ENCODE measurements at places on chromosomes 4 and X.

DNA sequence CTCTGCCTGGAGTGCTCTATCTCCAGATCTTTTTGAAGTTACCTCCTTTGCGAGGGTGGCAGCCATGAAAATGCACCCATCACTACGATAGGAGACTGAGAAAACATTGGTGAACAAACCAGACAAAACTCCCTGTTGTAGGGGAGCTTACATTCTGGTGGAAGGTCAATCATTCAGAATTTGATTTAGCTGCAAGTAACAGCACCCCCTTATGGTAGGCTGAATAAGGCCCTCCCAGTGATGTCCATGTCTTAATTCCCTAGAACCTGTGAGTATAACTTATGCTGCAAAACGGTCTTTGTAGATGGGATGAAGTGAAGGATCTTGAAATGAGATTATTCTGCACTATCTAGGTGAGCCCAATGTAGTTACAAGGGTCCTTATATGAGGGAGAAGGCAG is 5.6 kb upstream of the TEC start:
- DNase-seq = no peak

DNA sequence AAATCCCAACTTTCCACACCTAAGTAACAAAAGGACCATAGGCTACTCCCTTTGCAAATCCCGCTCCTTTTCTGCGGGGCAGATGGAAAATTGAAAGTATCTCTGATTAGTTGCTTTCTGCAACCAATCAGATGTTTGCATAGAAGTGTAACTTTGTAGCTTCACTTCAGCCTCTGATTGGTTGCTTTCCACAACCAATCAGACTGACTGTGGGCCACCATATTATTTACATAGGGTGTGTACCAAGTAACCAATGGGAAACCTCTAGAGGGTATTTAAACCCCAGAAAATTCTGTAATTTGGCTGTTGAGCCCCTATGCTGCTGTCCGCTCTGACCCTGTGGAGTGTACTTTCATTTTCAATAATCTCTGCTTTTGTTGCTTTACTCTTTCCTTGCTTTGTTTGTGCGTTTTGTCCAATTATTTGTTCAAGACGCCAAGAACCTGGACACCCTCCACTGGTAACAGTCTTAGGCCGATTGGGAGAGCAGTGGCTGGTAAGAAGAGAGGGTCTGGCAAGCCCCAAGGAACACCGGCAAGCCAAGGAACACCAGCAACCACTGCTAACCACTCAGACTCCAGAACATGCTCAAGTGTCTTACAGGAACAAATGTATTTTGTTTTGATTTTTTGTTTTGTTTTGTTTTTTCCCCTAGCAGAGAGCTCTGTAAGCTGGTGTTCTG is 125.5 kb upstream of the MAP3K15 start:
- no peak for DNase-seq

DNA sequence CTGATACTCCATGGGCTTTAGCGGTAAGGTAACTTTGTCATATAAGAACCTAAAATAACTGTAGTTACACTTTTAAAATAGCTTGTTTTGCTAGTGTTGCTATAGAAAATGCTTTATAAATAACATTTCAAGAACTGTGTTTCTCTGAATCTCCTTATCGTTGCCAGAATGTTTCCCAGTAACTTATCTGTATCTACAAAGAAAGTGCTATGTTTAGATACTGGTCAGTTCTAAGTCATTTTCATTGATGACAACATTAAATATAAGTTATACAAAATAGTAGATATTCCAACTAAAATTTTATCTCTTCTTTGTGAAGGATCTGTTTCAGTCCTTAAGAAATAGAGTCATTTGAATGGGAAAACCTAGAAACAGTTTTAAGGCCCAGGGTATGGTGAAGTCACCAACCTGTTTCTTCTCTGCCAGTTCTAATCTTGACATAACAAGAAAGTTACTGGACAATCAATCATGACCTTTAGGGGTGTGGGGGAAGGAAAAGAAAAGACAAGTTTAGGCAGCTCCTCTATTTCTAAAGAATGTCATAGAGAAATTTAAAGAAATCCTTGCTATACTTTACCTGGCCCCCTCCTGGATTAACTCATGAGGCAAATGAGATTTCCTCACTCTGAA is 425.9 kb downstream of the RPA4 start:
- DNase-seq = no peak

- peak; percentile 44 for DNase-seq
These were observed 75.1 kb upstream of the USP9X start for GRCh38 chrX:41009850-41010846.

GRCh38 chr4:10960389-10960788 is 275.8 kb upstream of the CLNK start:
- DNase-seq = no peak

GRCh38 chrX:20522420-20522819 is 255.7 kb upstream of the RPS6KA3 start:
- no peak for DNase-seq

DNA sequence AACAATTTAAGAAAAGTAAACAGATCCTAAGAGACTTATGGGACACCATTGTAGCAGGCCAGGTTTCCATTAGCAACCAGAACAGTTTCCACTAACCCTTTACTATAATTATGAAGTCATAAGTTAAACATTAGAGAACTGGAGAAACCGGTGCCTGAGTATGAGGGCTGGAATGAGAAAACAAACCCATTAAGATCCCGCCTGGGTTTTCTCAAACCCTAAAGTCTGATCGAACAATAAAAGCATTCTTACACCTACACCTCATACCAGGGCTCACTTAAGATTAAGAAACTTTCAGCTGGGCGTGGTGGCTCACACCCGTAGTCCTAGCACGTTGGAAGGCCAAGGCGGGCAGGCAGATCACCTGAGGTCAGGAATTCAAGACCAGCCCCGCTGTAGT is 13.7 kb upstream of the DHX15 start:
- DNase-seq = no peak

GRCh38 chrX:11628399-11628798 is 37.3 kb downstream of the ARHGAP6 start:
- no peak for DNase-seq

- no peak for DNase-seq
These were observed 17.8 kb downstream of the ZNF185 start for GRCh38 chrX:152915541-152916241.

DNA sequence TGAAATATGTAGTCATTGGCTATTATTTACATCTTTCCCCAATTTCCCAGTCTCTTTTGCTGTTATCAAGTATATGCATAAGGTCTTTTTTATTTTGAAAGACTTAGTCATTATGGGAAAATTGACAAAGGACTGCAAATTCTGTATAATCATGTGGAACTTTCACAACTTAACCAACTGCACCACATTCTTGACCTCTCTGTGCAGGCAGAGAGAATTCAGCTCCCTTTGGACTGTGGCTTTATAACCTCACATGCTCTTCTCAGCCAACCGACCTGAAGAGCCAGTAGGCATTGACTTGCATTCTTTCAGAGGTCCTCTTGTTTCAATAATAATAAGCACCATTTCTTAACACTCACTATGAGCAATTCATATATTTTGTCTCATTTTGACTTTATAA is 66.9 kb downstream of the ANXA3 start:
- no peak for DNase-seq

GRCh38 chr4:54657551-54658251 is at the start of gene KIT:
Gene KIT (plus strand): TSS chr4:54657957. CDS start chr4:54658015, 58 bp downstream.
- DNase-seq = no peak

DNA sequence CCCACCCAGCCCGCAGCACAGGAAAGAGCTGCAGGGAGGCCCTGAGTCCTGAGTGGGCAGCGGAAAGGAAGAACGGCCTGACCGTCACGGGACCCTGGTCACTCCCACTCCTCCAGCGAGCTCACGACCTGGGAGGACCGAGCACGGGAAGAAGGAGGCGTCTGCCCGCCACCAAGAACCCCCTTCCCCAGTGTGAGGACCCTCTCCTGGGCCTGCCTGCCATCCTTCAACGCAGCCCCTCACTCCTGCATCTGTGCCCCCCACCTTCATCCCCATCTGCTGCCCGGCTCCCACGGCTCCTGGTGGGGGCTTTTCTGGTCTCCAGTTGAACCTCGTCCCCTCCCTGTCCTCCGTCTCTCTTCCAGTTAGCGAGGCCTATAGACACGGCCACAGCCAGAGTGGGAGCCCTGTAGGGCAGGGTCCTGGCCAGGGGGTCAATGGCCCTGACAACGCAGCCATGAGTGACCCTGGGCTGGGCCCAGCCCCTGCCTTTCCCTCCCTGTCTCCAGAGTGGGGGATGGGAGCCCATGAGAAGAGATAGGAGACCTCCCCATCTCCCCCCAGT is 41.3 kb upstream of the MXD4 start:
- no peak for DNase-seq

DNA sequence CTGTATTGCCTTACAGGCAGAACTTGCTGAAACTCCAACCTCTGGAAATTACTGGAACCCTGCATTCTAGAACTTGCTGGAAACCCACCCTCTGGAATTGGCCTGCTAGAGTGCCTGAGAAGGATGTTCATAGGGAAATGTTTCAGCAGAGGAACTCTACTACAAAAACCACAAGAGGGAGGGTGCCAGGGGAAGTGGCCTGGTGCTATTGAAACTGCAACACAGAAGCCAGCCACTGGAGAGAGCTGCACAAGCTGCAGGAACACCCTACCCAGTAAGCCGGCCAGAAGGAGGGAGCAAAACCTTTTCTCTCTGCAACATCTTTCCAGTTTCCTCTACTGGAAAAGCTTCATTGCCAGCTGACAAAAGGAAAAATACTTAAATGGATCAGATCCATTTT is 2.5 kb upstream of the BRWD3 start:
- peak; percentile 2 for DNase-seq

DNA sequence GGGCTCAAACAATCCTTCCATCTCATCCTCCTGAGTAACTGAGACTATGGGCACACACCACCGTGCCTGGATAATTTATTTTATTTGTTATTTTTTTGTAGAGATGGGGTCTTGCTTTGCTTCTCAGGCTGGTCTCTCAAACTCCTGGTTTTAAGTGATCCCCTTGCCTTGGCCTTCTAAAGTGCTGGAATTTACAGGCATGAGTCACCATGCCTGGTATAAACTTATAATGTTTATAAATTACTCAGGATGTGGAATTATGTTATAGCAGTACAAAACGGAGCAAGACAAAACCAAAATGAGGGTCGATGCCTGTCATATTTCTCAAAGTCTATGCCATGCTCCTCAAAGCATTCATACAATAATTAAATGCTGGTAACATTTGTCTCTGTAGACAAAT is 29.8 kb upstream of the TEX13C start:
- DNase-seq = no peak

GRCh38 chr4:85726555-85726954 is 251.6 kb downstream of the ARHGAP24 start:
- DNase-seq = no peak
